ENCODE measurements at places on chromosomes 2 and 18. TPM values are rescaled to one million over a fixed set of nuclear protein-coding genes. Genes with fewer than 3 reads are reported as not detected.

- DNase-seq, result no peak
Measured at GRCh38 chr2:70717431-70718038, 50.5 kb downstream of the ADD2 start.

The ANKRD30B gene
- not detected for total RNA-seq

GRCh38 chr2:18085593-18085992 is 207.1 kb downstream of the KCNS3 start:
- no peak for DNase-seq

DNA sequence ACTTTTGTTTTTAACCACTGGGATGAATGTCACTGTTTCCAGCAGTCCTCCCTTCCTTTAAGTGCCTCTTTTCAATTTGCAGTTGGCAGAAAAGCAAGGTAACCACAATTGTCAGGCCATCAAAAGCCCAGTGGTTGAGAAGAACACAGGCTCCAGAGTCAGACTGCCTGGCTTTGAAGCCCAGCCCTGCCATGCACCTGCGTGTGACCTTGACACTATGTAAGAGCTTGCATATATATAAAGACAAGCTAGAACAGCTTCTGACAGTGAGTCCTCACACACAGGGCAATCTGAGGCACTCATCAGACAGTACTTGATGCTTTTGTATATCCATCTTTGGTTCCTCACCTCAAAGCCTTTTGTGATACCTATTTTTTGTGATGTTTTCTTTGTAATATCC is 11.0 kb downstream of the CCBE1 start:
- DNase-seq, result no peak

DNA sequence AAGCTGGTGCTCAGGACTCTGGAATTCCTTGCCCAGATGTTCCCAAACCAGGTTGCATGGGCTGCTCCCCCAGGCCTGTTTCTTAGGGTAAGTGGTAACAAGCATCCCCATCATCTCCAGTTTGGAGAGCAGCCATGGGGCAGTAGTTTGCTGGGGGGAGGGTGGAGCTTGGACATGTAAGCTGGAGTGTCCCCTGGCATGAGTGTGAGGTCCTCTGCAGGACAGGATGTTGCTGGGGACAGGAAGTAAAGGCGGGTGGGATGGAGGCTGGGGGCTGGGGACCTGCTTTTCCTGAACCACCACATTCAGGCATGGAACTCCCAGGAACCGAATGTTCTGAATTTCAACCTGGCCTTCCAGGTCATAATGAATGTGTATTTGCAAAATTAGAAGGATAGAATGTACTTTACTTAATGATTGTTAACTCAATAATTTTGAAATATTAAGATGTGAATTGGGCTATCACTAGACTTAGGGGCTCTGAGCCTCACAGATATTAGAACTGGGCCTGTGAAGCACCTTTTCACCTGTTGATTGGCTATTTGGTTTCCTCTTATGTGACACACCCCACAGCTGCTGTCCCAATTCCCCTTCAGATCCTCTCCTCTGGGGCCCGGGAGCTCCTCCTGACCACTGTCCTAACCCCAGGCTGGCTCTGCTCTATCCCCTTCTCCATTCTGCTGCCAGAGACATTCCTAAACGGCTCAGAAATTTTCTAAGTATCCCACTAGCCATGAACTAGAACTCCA is 66.4 kb upstream of the EPAS1 start:
- DNase-seq, result no peak

Measured in CD8-positive, alpha-beta T cell (primary cell).